ENCODE measurements at places on chromosomes 5 and 9.

- H3K27ac ChIP-seq = no peak overlapping the region
- DNase-seq = no peak
- peaks cover 13% of the 10 kb centered on the region for H3K4me1 ChIP-seq
- peak overlapping the region; percentile 57 for H3K4me3 ChIP-seq
These were observed 1.6 kb downstream of the SOWAHA start for GRCh38 chr5:132814503-132815294.

- no peak for DNase-seq
- H3K4me3 ChIP-seq = no peak overlapping the region
- H3K27me3 ChIP-seq = peaks cover 7% of the 10 kb centered on the region
- no peaks in the 10 kb centered on the region for H3K4me1 ChIP-seq
- no peak overlapping the region for H3K27ac ChIP-seq
These were observed 30.8 kb downstream of the SMIM3 start for GRCh38 chr5:150809363-150809762.

- no peaks in the 10 kb centered on the region for H3K36me3 ChIP-seq
- H3K27ac ChIP-seq = no peak overlapping the region
- H3K4me3 ChIP-seq = no peak overlapping the region
These were observed 15.1 kb upstream of the PHF19 start for GRCh38 chr9:120891884-120892747.

- H3K27me3 ChIP-seq = no peaks in the 10 kb centered on the region
- peak overlapping the region; percentile 26 for H3K27ac ChIP-seq
- DNase-seq = no peak
- peaks cover 15% of the 10 kb centered on the region for H3K4me1 ChIP-seq
- H3K36me3 ChIP-seq = peaks cover 49% of the 10 kb centered on the region
These were observed 38.1 kb downstream of the BASP1 start for GRCh38 chr5:17255471-17256021.

- peaks cover 22% of the 10 kb centered on the region for H3K4me1 ChIP-seq
- DNase-seq = no peak
- H3K36me3 ChIP-seq = no peaks in the 10 kb centered on the region
- peak overlapping the region; percentile 23 for H3K27ac ChIP-seq
These were observed 289.9 kb upstream of the SMC2 start for GRCh38 chr9:103804077-103804735.

DNA sequence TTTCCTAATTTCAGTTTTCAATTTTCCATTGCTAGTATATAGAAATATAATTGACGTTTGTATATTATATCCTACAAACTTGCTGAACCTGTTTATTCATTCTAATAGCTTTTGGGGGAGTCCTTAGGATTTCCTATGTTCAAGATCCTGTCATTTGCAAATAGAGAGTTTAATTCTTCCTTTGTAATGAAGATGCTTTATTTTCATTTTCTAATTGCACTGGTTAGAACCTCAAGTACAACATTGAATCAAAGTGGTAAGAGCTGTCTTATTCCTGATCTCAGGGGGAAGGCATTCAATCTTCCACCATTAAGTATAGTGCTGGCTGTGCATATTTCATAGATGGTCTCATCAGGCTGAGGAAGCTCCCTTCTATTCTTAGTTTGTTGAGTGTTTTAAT, 15.6 kb upstream of the SLC24A2 start:
- H3K4me3 ChIP-seq = no peak overlapping the region
- no peak overlapping the region for H3K27ac ChIP-seq
- DNase-seq = no peak
- H3K27me3 ChIP-seq = peaks cover 16% of the 10 kb centered on the region
- H3K4me1 ChIP-seq = peaks cover 4% of the 10 kb centered on the region
- H3K36me3 ChIP-seq = no peaks in the 10 kb centered on the region

DNA sequence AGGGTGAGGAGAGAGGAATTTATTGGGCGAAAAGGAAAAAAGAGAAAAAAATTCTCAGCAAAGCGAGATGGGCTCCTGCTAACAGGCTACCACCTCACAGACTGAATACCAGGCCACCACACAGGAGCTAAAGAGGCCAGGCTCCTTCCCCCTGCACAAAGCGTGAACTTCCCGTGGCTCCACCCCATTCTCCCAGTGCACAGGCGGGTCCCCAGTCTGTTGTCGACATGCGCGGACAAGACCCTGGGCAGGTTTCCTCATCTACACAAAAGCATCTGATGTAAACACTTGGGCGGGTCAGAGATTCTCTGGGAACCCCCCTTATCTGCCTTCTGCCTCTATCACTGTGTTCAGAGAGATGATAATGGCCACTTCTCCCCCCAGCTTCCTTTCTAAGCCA, 34.2 kb downstream of the IL31RA start:
- no peak overlapping the region for H3K4me3 ChIP-seq
- peaks cover 5% of the 10 kb centered on the region for H3K4me1 ChIP-seq
- no peaks in the 10 kb centered on the region for H3K36me3 ChIP-seq
- H3K27ac ChIP-seq = no peak overlapping the region
- H3K27me3 ChIP-seq = no peaks in the 10 kb centered on the region
- DNase-seq = no peak

DNA sequence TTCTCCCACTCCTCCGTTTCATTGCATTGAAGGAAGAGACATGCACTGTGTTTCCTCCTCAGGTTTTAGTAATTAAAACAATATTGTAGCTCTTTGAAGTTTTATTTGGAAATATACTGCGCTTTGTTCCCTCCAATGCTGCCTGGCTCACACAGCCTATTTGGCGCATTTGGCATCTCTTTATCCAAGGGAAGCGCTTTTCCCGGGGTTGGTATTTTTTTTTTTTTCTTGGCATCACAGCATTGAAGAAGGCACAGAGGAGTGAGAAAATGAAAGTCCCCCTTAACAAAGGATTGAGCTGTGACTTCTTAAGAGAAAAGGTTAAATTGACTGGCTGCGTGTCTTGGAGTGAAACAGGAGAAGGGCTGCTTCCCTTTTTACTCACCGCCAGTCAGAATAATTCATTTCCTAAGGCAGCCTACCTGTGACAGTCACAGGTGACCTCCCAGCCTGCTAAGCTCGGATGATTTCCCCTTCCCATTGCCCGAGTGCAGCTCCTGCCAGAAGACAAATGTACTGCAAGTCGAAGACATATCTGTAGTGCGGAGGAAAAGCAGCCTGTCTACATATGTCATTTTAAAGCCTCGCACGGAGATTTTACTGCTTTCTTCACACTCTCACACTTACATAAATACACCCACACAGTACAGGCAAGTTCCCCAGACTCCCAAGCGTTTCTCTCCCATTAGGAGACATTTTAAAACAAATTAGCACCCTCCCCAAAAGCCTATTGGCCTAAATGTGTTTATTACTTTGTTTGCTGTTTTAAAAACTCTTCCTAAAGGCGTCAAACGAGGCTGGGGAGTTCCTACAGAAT, 665.5 kb upstream of the ZNF608 start:
- no peak for DNase-seq
- peak overlapping the region; percentile 28 for H3K4me3 ChIP-seq
- H3K27ac ChIP-seq = peak overlapping the region; percentile 90
- H3K36me3 ChIP-seq = no peaks in the 10 kb centered on the region

DNA sequence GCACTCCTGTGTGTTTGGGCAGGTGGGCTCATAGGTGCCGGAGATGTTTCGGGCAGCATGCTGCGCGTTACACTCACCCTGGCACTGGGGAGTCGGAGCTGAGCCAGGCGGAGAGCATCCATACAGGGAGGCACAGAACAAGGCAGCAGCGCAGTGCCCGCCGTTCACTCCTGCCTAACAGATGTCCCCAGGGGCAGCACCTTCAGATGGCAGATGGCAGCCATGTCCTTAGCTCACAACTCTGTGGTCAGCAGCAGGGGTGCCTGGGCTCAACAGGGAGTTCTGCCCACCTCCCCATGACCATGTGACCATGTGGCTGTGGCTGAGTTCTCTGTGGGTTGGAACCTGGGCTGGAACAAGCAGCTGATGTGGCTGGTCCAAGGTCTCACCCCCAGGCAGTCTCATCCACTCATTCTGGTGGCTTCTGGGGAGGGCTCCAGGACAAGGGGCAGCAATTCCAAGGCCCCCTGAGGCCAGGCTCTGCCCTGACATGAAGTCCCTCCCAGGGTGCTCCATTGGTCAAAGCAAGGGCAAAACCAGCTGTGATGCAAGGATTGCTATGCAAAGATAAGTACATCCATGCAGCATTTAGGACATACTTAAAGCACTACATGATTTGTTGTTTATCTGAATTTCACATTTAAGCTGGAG, 64.2 kb downstream of the MRPL36 start:
- H3K27me3 ChIP-seq = peaks cover 48% of the 10 kb centered on the region
- no peaks in the 10 kb centered on the region for H3K4me1 ChIP-seq
- H3K36me3 ChIP-seq = no peaks in the 10 kb centered on the region
- H3K4me3 ChIP-seq = no peak overlapping the region
- DNase-seq = no peak

GRCh38 chr9:20394969-20395368, 227.3 kb downstream of the MLLT3 start:
- H3K27ac ChIP-seq = no peak overlapping the region
- no peaks in the 10 kb centered on the region for H3K27me3 ChIP-seq
- peaks cover 5% of the 10 kb centered on the region for H3K36me3 ChIP-seq
- no peak for DNase-seq
- H3K4me3 ChIP-seq = no peak overlapping the region

- no peaks in the 10 kb centered on the region for H3K27me3 ChIP-seq
- H3K4me3 ChIP-seq = no peak overlapping the region
- no peak overlapping the region for H3K27ac ChIP-seq
- no peaks in the 10 kb centered on the region for H3K36me3 ChIP-seq
- DNase-seq = no peak
These were observed 2068.7 kb downstream of the MAT2B start for GRCh38 chr5:165574100-165574499.

GRCh38 chr5:40307920-40308319, 371.8 kb upstream of the PTGER4 start:
- no peak for DNase-seq
- H3K27me3 ChIP-seq = no peaks in the 10 kb centered on the region
- peak overlapping the region; percentile 28 for H3K27ac ChIP-seq
- no peak overlapping the region for H3K4me3 ChIP-seq
- peaks cover 11% of the 10 kb centered on the region for H3K4me1 ChIP-seq

DNA sequence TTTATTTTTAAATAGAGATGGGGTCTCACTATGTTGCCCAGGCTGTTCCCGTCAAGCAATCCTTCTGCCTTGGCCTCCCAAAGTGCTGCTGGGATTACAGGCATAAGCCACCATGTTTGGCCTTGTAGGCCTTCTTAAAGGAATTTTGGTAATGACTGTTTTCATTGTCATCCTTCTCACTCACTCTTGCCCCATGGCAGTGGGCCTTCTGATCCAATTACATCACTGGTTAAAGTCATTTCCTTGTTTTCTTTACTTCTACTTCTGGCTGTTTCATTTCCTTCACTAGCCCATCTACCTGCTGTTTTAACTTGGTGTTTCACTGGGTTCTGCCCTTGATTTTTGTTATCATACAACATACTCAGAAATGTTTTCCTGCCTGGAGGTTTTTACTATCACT, 20.1 kb upstream of the NIM1K start:
- no peaks in the 10 kb centered on the region for H3K4me1 ChIP-seq
- H3K36me3 ChIP-seq = peaks cover 37% of the 10 kb centered on the region
- no peaks in the 10 kb centered on the region for H3K27me3 ChIP-seq
- H3K27ac ChIP-seq = no peak overlapping the region
- DNase-seq = no peak

- no peak for DNase-seq
- no peak overlapping the region for H3K27ac ChIP-seq
- peaks cover 12% of the 10 kb centered on the region for H3K36me3 ChIP-seq
- H3K27me3 ChIP-seq = no peaks in the 10 kb centered on the region
These were observed 26.8 kb downstream of the WHRN start for GRCh38 chr9:114478459-114478858.

GRCh38 chr5:92687821-92688722, 892.9 kb downstream of the NR2F1-AS1 start:
- no peak for DNase-seq
- H3K27ac ChIP-seq = peak overlapping the region; percentile 44
- H3K27me3 ChIP-seq = no peaks in the 10 kb centered on the region

GRCh38 chr9:20197976-20198685, 409.3 kb upstream of the SLC24A2 start:
- H3K4me3 ChIP-seq = peak overlapping the region; percentile 16
- no peaks in the 10 kb centered on the region for H3K27me3 ChIP-seq
- H3K36me3 ChIP-seq = peaks cover 5% of the 10 kb centered on the region
- DNase-seq = no peak
- peaks cover 29% of the 10 kb centered on the region for H3K4me1 ChIP-seq
- H3K27ac ChIP-seq = peak overlapping the region; percentile 62

DNA sequence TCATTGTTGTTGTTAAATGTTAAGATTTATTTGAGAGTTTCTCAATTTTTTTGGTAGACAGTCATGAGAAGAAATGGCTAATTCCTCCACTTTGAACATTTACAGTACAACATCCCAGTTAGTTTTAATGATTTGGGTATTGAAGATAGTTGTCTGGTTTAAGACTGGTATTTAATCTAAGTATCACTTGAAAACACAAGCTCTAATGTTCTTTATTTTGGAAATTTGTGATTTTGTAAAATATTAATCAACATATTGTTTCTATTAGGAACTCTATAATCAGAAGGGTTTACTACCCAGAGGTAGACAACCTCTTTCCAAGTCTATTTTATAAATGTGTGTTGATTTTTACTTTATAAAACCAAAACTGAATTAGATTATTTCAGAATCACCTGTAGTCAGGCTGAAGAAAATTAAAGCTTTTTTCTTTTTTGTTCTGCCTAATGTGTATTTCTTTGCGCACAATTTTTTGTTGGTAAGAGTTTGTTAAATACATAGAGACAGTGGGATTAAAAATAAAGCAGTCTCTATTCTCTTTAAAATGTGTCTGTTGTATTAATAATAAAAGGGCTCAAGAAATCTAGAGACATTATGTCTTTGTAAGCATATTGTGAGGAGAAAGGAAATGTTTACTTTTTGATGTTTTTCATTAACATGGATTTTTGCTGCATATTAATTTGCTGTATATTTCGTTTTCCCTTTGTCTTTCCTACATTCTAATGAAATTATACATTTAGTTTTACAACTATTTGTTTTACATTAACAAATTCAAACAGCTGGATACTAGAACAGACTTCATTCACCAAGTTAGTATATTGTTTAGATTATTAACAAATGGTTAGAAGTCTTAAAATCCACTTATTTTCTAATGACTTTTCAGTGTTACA, 3.9 kb upstream of the PURA start:
- no peak overlapping the region for H3K27ac ChIP-seq
- peaks cover 73% of the 10 kb centered on the region for H3K27me3 ChIP-seq
- peaks cover 39% of the 10 kb centered on the region for H3K4me1 ChIP-seq
- H3K36me3 ChIP-seq = no peaks in the 10 kb centered on the region
- DNase-seq = no peak

DNA sequence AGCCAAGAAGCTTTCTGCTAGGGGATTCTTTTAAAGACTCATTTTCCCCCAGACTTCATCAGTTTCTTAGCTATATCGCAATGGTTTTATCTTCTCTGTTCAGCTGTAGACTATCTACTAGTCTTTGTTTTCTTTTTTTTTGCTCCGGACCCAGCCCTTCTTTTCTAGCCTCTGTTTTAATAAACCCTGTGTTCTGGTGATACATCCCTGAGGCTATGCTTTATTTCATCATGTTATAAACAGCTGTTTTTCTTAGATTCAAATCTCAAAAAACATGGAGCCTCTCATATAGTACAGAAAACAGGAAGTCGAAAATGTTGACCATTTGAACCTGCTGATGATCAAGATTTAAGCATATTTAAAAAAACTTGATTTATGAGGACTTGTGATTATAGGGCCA, 37.8 kb downstream of the SCGB3A1 start:
- no peaks in the 10 kb centered on the region for H3K27me3 ChIP-seq
- peaks cover 36% of the 10 kb centered on the region for H3K4me1 ChIP-seq
- no peak for DNase-seq
- peak overlapping the region; percentile 85 for H3K27ac ChIP-seq
- H3K36me3 ChIP-seq = peaks cover 39% of the 10 kb centered on the region
